ENCODE measurements at places on chromosomes 6 and 20.

DNA sequence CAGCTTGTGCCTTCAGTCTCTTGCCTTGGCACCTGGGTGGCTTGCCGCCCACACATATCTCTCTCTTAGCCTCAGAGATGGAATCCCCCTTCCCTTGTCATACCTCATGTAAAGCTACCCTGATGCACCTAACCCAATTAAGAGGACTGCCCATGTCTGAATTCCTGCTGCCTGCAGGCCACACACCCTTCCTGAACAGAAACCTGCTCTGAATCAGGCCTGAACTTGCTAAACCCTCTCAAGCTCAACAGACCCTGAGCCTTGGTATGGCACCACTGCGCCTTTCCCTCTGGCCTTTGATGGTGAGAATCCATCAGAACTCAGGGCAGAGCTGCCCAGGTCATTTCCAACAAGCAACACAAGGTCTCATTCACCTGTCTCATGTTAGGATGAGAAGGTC is 5.2 kb downstream of the RAET1G start:
- DNase-seq = no peak

DNA sequence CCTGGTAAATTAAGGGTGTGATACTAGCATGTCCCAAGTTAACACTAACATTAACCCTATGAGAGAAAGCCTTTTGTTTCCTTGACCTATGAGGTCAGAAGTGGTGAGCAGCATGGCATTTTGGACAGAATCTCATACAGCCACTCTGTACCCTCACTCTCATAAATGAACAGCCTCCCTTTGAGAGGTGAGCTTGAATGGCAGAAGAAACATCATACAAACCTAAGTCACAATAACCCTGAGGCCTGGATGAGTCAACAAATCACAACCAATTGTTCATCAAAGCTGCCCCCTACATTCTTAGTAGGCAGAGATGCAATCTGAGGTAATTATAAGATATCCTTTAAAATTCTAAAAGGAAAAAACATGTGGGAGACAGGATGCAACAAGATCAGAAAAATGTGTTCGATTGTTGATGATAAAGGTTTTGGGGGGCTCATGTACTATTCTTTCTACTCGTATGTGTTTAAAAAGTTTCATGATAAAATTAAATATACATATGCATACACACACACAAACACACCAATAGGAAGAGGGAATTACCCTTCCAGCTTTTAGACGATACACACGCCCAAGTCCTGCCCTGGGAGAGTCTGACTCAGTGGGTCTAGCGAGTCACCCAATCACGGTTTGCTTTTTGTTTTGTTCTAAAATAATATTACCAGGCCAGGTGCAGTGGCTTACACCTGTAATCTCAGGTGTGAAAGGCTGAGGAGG is 117.3 kb downstream of the ARHGAP18 start:
- no peak for DNase-seq

- no peak for DNase-seq
Observed at GRCh38 chr6:125586074-125586473, 163.4 kb upstream of the HEY2 start.

GRCh38 chr6:12944001-12944400 is 227.4 kb downstream of the PHACTR1 start:
- DNase-seq = no peak

DNA sequence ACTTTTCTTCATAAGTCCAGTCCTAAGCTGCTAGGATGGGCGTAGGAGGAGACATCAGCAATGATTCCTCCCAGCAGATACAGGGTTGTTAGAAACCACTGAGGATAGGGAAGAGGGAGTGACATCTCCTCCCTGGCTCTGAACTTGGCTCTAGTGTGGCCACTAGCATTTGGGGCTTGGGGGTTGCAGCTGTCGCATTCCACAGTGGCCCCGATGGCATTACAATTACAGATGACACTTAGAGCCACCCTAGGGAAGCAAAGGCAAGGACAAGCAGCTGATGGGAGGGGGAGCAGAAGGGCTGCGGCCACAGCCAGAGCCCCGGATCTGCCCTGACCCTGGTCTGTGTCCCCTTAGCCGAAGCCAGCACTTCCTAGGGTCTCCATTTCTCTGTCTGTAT is 9.5 kb upstream of the CDKN1A start:
- DNase-seq = no peak

GRCh38 chr20:63859166-63859699 is 2.1 kb upstream of the ABHD16B start:
- DNase-seq = no peak

GRCh38 chr6:145273136-145273535 is 462.2 kb downstream of the EPM2A start:
- no peak for DNase-seq

- no peak for DNase-seq
Observed at GRCh38 chr6:132752255-132752654, 5.4 kb downstream of the VNN2 start.

GRCh38 chr6:126182650-126183311 is 157.1 kb upstream of the CENPW start:
- no peak for DNase-seq

DNA sequence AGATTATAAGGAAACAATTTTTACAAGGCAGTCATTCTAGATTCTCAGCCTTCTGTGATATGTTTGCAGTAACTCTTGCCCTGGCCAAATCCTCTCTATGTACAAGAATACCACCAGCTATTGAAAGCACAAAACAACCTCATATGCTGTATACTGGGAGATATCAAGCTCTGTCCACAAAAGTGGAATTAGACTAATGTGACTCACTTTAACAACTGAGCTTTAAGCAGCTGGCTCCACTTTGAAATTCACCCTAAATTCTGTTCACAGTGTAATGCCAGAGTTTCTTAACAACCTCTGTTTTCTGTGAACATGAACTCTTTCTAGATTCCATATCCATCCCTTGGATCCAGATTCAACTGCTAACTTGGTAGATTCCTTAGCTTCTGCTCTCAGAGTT is 47.6 kb downstream of the CHD6 start:
- no peak for DNase-seq

DNA sequence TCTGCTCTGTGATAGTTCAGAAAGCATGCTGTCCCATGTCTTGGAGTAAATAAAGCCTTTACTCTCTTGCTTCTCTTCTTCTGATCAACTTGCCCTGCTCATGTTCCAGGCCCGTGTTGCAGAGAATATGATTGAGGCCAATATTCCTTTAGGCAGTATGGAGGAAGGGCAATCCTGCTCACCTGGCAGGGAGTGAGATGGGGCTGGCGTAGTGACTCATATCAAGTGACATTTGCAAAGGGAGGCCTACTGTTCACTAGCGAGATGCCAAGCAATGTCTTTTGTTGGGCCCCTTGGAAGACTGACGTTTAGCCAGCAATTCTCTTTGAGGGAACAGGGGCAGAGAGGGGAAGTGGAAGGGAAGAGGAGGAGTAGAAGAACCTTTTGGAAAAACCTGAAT is 19.7 kb downstream of the ADTRP start:
- no peak for DNase-seq

DNA sequence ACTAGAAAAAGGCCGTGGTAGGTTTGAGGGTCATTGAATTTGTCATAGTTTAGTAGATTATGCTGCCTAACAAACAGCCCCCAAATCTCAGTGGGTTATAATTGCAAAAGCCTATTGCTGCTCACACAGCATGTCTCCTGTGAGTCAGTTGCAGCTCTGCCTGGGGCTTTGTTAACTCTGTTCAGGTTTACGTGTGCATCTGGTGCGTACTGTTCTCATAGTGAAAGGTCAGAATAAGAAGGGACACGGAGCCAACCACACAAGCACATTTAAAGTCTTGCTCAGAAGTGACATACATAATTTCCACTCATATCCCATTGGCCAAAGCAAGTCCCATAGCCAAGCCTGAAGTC is 48.1 kb upstream of the BMP2 start:
- no peak for DNase-seq

- no peak for DNase-seq
Observed at GRCh38 chr6:101799531-101799930, 406.0 kb downstream of the GRIK2 start.

DNA sequence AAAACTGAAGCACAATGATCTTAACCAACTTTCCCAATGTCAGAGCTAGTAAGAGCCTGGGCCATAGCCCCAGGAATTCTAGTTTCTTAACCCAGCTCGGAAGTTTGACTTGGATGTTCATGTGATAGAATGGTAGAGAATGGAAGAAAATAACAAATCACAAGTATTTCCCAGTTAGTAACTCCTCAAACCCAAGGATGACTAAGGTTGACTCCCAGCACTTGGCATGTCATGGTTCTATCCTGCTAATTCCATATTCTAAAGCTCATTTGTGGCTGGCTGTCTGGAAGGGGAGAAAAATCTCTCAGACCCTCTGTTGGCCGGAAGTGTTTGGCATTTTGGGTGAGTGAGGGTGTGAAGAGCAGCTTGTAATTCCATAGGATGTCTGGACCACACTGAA is 248.7 kb downstream of the RFPL4B start:
- DNase-seq = no peak

DNA sequence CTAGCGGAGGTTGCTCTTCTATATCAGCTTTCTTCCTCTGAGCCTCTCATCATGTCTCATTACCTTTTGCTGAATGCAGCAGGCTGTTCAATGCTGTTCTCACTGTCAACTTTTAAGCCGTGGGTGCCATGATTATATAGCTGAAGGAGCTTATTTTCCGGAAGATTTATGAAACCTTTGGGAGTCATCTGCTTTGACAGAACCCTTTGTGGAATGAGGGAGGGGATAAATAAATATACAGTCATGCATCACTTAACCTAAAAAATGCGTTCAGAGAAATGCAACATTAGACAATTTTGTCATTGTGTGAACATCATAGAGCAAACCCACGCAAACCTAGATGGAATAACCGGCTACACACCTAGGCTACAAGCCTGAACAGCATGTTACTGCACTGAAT is 102.2 kb upstream of the AKAP12 start:
- DNase-seq = no peak

GRCh38 chr20:43458422-43458924 is 777 bp downstream of the SRSF6 start:
- DNase-seq = no peak

Data from globus pallidus (tissue), 1 donor.